Daoy (cell line): ENCODE measurements at places on chromosomes 2 and 18. TPM values are rescaled to one million over a fixed set of nuclear protein-coding genes. Genes with fewer than 3 reads are reported as not detected.

The TTC31 gene
- total RNA-seq: 19.4 and 26.3 TPM in 2 replicates

The MOGAT1 gene
- not detected in 2 replicates for total RNA-seq

The CNPPD1 gene
- total RNA-seq: 36.2 and 41.3 TPM in 2 replicates

The GALR1 gene
- not detected in 2 replicates for total RNA-seq

The CFC1 gene
- not detected in 2 replicates for total RNA-seq

The PSMA8 gene
- not detected in 2 replicates for total RNA-seq

The TUBA4B gene
- not detected in 2 replicates for total RNA-seq

- DNase-seq: no peak
Observed at GRCh38 chr2:189829102-189829833, 45.0 kb downstream of the PMS1 start.

DNA sequence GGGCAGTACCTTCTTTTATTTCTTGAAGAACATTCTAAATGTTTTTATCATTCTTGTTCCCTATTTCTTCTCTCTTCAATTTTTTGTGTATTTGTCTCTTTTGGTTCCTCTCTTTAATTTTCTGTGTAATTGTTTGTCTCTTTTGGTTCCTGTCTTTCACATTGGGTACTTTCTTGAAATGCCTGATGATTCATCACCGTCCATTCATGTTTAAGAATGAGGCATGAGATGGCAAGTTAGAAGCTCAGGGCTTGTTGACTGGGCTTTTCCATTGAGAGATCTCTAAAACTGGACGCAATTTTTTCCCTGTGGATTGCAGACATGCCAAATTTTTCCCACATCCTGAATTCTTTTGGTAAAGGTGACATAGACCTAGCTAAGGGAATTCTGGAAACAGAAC lies 33.7 kb upstream of the IL1R2 start:
- DNase-seq: no peak

GRCh38 chr2:205755923-205756322 lies 73.6 kb downstream of the NRP2 start:
- no peak for DNase-seq

- no peak for DNase-seq
Observed at GRCh38 chr2:60819155-60819862, 62.1 kb upstream of the REL start.

GRCh38 chr2:159163930-159164329 lies 122.6 kb downstream of the WDSUB1 start:
- no peak for DNase-seq

- DNase-seq: no peak
Observed at GRCh38 chr2:64533882-64534281, 9.8 kb downstream of the AFTPH start.

GRCh38 chr2:106147665-106148064 lies 46.4 kb downstream of the UXS1 start:
- peak; percentile 4 for DNase-seq
